ENCODE measurements at places on chromosomes 2 and 18. TPM values are rescaled to one million over a fixed set of nuclear protein-coding genes. Genes with fewer than 3 reads are reported as not detected.

POLR1A gene
- total RNA-seq, result 23.1 TPM

PID1 gene
- 0.69 TPM for total RNA-seq

PROC gene
- total RNA-seq, result 0.17 TPM

VWA3B gene
- total RNA-seq, result not detected

FAM98A gene
- total RNA-seq, result 20.4 TPM

SCN9A gene
- total RNA-seq, result 2.1 TPM

CHRNA1 gene
- total RNA-seq, result not detected

RPRM gene
- not detected for total RNA-seq

NOL4 gene
- total RNA-seq, result 0.07 TPM

GPBAR1 gene
- 1.0 TPM for total RNA-seq

KANSL1L gene
- 5.6 TPM for total RNA-seq

DNAJC5G gene
- total RNA-seq, result not detected

C1GALT1C1L gene
- total RNA-seq, result 1.1 TPM

BOD1L2 gene
- total RNA-seq, result not detected

RAB27B gene
- 1.7 TPM for total RNA-seq

CFC1 gene
- not detected for total RNA-seq

ACTG2 gene
- not detected for total RNA-seq

ANKAR gene
- 1.4 TPM for total RNA-seq

LRRC30 gene
- total RNA-seq, result not detected

IGFBP2 gene
- total RNA-seq, result 423 TPM

FBXO11 gene
- total RNA-seq, result 20.0 TPM

HEATR5B gene
- 8.8 TPM for total RNA-seq

POTEC gene
- total RNA-seq, result not detected

CDKL4 gene
- 0.23 TPM for total RNA-seq

CPO gene
- total RNA-seq, result not detected

SPEG gene
- total RNA-seq, result 4.6 TPM

ERICH2 gene
- not detected for total RNA-seq

SAG gene
- total RNA-seq, result not detected
